Activated naive CD4-positive, alpha-beta T cell treated with anti-CD3 and anti-CD28 coated beads, Interleukin-2, amount 10 ng/mL, durations not matched to agents 5 hours and 36 hours (primary cell): ENCODE measurements at places on chromosomes 16 and 17. TPM values are rescaled to one million over a fixed set of nuclear protein-coding genes. Genes with fewer than 3 reads are reported as not detected.

Gene KRTAP4-9
- not detected for total RNA-seq

Gene CCDC200
- total RNA-seq: not detected

Gene CMTM2
- 0.36 TPM for total RNA-seq

Gene SALL1
- total RNA-seq: not detected

Gene TLCD2
- 0.10 TPM for total RNA-seq

Gene BAIAP3
- total RNA-seq: 1.4 TPM

Gene TEKT5
- total RNA-seq: not detected

Gene GPR179
- total RNA-seq: not detected

Gene CACNA1G
- not detected for total RNA-seq

Gene SLC43A2
- 0.48 TPM for total RNA-seq

Gene RAB40C
- total RNA-seq: 12.7 TPM

Gene ZG16
- total RNA-seq: not detected

Gene CLEC19A
- total RNA-seq: not detected

Gene RCVRN
- total RNA-seq: not detected

Gene CES3
- total RNA-seq: 4.8 TPM
